ENCODE measurements at places on chromosomes 5 and 9. TPM values are rescaled to one million over a fixed set of nuclear protein-coding genes. Genes with fewer than 3 reads are reported as not detected.
A peak's percentile ranks its signal among the peaks of the same experiment; 100 is the strongest.

The PHYHD1 gene
- 0.55 TPM for total RNA-seq

The LCN1 gene
- not detected for total RNA-seq

The MXD3 gene
- total RNA-seq, result 93.2 TPM

The FUT7 gene
- total RNA-seq, result 2.5 TPM

The HTR1A gene
- not detected for total RNA-seq

The SV2C gene
- not detected for total RNA-seq

The SH3PXD2B gene
- total RNA-seq, result 0.23 TPM

GRCh38 chr9:98502976-98503325 lies 205.8 kb downstream of the GABBR2 start:
- no peak for DNase-seq

GRCh38 chr5:172839669-172840431 lies 5.8 kb downstream of the ERGIC1 start:
- DNase-seq, result no peak

- peak; percentile 42 for DNase-seq
Observed at GRCh38 chr5:58466939-58467338, 7.1 kb upstream of the PLK2 start.

DNA sequence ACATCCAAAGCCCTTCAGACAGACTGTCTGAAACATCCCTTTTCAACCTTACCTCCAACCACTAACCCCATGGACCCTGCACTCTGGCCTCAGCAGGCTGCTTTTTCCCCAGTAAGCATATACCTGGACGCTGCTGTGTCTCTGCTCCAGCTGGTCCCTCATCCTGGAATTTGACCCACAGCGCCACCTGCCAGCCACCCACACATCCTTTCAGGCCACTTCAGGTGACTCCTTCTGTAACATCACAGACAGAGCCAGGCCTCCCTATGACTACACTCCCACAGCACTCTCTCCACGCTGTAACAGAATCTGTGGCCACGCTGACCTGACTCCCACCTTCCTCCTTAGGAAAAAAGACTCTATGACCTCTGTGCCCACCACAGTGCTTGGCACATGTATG lies 3.4 kb downstream of the MGAT1 start:
- DNase-seq, result no peak

GRCh38 chr5:160463740-160464465 lies 42.2 kb downstream of the PTTG1 start:
- no peak for DNase-seq

- DNase-seq, result no peak
Observed at GRCh38 chr9:107638521-107639310, 149.1 kb upstream of the KLF4 start.

DNA sequence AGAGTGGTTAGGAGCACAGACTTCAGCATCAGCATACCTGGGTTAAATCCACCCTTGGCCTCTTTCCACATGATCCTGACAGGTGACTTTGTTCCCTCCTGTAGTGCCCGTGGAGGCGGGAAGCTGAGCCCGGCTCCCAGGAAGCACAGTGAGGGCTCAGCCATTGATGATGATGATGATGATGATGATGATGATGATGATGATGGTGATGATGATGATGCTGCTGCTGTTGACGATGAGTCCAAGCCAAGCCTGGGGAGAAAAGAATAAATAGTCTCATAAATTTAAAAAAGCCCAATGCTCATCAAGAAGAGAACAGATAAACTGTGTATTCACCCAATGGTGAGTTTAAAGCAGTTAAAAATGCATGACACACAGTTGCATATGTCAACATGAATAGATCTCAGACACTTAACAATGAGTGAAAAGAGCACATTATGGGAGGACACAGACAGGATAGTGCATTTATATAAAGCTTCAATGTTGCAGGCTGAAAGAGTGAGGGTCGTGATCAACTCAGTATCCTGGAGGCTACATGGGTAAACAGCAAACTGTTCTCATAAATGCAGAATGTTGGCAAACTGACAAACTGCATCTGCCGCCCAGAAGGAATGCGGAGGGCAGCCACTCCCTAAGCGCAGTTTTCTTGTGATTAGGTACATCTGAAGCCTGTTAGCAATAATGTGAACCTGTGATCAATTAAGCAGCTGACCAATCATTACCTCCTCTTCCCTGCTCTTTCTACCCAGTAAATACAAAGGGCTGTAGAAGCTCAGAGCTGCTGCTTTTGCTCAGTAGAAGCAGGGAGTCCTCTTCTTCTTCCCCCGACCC lies 11.7 kb upstream of the CFAP157 start:
- no peak for DNase-seq

GRCh38 chr5:146630472-146630871 lies 114.5 kb upstream of the GPR151 start:
- no peak for DNase-seq

DNA sequence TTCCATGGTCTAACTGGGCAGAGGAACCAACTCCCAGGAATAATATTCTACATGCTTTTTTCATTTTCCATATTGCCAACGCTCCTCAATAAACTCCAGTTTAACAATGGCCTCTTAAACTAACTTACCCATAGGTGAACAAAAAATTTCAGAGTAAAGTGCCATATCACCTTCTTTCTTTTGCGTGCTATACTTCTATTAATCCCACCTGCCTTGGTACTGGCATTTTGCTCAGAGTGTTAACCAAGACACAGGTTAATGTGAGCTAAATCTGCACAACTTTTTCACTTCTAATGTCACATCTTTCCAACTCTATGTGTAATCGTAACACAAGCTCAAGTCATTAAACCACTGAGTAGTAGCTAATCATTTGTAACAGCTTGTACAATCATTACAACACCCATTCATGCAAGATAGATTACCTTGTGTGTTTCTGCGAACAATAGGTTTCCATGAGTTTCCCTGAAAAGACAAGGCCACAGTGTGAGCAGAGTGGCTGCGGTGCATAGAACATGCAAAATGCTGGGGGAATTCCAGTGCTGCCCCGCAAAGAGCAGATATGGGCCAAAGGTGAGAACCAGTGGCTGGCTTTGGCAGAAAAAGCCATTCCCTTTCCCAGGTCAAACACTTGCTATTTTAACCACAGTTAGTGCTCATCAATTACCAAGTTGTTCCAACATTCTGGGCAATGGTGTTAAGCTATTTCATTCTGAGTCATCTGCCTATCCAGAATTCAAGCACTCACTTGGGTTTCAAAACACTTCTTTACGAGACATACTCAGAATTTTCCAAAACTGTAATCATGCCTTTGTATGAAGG lies 42.8 kb downstream of the TIMD4 start:
- DNase-seq, result peak; percentile 58

DNA sequence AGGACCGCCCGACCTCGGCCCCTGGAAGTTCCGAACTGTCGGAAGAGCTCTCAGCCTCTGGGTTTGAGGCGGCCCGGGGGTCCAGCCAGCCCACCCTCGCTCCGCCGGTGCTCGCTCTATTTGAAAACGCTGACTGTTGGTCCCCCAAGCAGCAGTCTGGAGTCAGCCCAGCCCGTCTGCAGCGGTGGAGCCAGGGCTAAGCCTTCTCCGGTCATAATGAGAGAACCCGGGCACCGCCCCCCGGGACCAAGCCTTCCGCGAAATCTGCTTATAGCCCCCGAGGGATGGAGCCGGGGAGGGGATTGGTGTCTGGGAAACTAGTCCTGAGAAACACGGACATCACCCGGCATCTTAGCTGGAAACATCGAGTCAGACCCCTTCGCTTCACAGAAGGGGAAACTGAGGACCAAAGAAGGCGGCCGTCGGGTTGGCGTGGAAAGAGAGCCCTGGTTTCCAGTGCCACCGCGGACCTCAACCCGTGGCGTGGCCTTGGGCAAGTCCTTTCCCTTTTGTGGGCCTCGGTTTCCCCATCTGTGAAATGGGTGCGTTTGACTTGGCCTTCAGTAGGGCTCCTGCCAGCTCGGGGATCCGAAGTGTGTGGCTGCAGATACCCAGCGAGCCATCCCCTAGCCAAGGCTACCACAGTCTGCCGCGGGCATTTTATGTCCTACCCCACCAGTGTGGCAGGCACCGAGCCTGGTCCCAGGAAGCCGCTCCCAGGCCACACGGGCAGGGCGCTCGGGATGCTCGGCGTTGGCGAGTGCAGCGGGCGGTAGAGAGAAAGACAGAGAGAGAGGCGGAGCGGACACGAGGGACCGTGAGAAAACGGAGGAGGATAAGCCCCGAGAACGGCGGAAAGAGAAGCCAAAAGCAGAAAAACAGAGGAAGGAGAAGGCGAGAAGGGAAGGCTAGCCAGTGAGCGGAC lies 857 bp downstream of the ADAM19 start:
- DNase-seq, result peak; percentile 44

DNA sequence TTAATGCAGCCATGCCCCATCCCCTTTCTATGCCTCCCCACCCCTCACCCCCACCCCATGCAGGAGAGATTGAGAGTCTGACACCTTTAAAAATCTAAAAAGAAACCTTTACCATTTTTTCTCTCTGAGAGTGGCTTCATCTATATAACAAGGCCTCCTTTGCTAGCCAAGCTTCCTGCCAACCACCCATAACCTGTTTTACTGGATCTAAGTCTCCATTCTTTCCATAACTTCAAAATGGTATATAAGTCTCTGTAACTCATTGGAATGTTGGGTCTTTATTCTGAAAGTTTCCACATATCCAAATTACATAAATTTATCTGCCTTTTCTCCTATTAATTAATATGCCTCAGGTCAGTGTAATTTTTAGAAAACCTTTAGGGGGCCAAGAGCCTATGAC lies 1174.0 kb downstream of the MAT2B start:
- no peak for DNase-seq

- DNase-seq, result no peak
Observed at GRCh38 chr5:9335269-9335668, 210.6 kb downstream of the SEMA5A start.

GRCh38 chr9:131818089-131818488 lies 78.2 kb upstream of the RAPGEF1 start:
- DNase-seq, result no peak

DNA sequence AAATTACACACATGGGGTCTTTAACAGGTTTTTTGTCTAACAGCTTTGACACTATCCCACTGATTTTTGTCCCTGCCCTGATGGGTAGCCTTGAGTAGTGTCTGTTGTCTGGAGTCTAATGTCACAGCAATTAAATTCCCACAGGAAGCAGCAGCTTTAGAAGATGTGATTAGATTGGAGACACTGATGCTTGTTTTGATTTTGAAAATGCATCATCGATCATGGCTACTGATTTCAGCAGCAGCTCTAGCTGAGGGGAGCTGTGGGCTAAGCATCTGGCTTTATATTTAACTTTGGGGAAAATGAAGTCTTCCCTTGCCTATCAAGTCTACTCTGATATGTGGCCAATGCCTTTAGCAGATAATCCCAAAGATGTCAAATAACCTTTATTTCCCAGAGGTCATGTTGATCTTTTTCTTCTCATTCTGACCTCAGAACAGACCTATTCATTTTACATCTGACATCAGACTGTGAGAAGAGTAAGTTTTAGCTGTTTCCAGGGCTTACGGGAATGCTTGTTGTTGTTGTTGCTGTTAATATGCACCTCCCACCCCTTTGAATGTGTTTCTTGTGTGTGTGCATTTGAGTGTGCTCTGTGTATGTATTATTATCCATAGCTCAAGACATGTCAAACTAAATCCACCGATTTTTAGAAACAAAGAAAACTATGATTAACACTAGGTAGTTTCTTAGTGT lies 704.9 kb upstream of the NUDT12 start:
- no peak for DNase-seq

DNA sequence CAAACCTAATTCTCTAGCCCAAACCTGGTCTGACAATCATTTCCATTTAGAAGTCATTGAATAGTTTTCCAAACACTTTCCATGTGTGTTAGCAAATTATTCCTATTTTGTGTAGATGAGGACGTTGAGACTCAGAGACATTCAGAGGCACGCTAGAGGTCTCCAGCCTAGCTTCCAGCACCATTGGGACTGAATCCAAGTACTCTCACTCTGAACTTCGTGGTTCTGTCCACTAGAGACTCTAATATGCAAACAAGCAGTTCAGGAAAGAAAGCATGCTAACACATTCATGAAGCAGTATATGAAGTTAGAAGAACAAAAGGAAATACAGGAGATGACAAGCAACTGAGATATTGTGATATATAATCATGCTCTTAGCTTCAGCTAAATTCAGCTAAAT lies 354.8 kb downstream of the NTRK2 start:
- no peak for DNase-seq

DNA sequence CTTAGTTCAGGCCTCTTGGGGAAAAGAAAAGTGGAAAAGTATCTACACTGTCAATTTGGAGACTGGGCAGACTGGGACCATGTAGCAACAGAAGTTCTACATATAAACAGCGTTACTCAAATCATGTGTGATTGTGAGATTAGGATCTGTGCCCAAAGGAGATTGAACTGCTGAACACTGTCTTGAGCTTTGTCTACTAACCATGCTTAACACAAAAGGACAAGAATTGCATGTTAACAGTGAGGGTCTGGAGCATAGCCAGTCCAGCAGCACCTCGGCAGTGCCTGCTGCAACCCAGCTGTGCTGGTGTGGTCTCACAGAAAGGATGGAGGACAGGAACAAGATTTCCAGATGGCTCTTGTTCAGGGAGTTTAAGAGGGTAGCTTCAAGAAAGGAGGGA lies 5.7 kb downstream of the PAM start:
- no peak for DNase-seq

- DNase-seq, result no peak
Observed at GRCh38 chr5:120436996-120437395, 27.1 kb upstream of the PRR16 start.

DNA sequence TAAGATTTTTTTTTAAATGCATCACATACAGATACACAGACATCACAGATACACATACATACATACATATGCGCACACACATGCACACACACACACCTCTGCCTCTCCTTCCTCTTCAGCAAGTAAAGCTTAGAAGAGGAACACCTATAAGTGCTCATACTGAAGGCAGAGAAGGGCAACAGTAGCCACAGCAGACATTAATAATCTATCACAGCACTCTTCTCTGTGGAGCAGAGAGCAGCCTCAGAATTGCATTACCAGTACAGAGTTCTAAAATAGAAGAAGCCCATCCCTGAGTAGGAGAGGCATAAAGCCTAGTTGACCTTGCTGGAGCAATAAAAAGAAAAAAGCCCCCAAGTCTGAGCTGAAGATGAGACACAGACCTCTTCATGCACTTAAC lies 110.6 kb downstream of the MLLT3 start:
- DNase-seq, result no peak

GRCh38 chr5:18141222-18141621 lies 507.0 kb downstream of the TAF11L14 start:
- no peak for DNase-seq

GRCh38 chr5:180810959-180811622 lies 8.5 kb upstream of the MGAT1 start:
- DNase-seq, result no peak

GRCh38 chr5:54725391-54726280 lies 208.1 kb downstream of the SNX18 start:
- DNase-seq, result no peak

GRCh38 chr5:76696251-76696650 lies 19.7 kb upstream of the F2R start:
- no peak for DNase-seq

- DNase-seq, result no peak
Observed at GRCh38 chr9:133064241-133065069, 2.7 kb downstream of the CEL start.

DNA sequence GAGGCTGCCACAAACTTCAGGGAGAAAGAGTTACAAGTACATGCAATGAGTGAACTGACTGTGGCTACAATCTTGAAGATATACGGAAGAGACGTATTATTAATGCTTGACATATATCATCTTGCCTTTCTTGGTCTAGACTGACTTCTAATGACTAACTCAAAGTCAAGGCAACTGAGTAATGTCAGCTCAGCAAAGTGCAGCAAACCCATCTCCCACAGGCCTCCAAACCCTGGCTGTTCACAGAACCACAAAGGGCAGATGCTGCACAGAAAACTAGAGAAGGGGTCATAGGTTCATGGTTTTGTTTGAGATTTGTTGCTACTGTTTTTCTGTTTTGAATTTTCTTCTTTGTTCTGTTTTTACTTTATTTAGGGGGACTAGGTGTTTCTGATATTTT lies 21.0 kb downstream of the IL7R start:
- DNase-seq, result no peak

GRCh38 chr5:32814141-32814540 lies 103.0 kb downstream of the NPR3 start:
- DNase-seq, result no peak
